PC-3 (cell line): ENCODE measurements at places on chromosomes 1 and 21. TPM values are rescaled to one million over a fixed set of nuclear protein-coding genes. Genes with fewer than 3 reads are reported as not detected.
A peak's percentile ranks its signal among the peaks of the same experiment; 100 is the strongest.

DNA sequence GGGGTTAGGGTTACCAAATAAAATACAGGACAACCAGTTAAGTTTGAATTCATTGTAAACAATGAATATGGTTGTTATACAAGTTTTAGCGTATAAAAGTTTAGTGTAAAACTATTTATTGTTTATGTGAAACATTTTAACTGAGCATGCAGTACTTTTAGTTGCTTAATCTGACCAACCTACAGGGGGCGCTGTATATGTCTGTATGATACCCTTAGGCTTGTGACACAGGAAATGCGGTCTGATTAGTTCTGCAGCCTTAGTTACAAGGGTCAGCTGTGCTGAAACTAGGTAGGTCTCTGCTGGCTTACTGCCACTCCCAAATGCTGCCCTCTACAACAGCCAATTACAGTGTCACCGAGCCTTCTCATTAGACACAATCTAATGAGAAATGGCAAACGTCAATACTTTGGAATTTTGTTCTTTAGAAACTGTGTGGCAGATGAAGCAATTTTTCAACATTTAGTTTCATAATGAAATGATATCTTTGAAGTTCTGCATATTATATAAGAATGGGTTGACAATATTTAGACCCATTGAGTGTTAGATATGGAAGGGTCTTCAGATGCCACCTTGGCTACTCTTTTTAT is 56.2 kb downstream of the NTNG1 start:
- DNase-seq: peak; percentile 49

The ACBD6 gene
- total RNA-seq: 43.3 and 69.6 TPM in 2 replicates

DNA sequence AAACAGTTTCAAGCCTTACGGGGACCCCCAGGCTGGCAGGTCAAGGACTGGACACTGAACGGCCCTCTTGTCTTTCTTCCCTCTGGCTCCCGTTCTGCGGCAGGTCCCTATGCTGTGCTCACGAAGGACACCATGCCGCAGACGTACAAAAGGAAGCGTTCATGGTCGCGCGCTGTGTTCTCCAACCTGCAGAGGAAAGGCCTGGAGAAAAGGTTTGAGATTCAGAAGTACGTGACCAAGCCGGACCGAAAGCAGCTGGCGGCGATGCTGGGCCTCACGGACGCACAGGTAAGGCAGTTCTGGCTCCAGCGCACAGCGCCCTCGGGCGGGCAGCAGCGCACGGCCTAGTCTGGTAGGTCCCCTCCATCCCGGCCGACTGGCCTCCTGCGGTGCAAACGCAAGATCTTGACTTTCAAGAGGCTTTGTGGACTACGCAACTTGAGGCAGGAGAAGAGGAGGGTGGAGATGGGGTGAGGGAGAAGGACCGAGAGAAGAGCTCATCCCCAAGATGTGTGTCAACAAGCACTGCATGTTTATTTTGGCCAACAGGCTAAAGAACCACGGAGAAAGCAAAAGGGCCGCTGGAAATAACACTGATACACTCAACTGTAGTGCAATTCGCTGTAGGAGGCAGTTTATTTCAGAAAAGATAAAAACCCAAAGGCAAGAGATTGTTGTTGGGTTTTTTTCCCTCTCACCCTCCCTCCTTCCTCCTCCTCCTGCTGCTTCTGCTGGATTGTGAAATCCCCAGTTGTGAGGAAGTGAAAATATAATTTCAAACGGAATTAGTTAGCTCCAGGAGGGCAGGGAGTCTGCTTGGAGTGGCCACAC is 3.0 kb downstream of the HLX start:
- no peak for DNase-seq

DNA sequence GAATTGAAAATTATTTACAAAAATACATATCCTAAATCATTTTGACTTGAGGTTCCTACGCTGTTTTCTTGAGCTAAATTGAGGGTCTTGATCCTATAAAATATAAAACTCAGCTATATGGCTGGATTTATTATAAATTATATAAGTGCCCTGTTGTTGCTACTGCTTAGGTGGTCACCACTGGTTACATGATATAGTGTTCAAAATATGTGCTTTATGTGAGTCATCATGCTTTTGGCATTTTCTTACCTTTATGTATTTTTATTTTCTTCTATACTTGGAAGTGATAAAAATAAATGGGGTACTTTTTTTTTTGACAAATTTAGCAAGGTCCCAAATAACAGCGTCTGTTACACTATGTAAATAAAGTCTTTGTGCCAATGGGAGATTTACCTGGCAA is 31.1 kb upstream of the PTPRC start:
- peak; percentile 61 for DNase-seq

DNA sequence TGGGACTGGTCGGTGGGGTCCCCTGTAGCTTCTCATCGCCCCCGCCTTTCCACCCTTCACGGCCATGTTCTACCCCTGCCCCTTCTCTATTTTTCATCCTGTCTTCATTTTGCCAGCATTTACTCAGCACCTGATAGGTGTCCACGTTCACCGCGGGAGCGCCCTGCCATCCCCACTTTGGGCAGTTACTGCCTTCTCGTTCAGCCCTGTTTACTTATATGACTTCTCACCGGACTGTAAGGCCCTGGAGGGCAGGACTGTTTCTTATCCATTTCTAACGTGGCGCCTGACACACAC is 380 bp downstream of the MFN2 start:
- no peak for DNase-seq

GRCh38 chr1:95058974-95059373 is 13.8 kb downstream of the ALG14 start:
- DNase-seq: no peak

The ERICH3 gene
- not detected in 2 replicates for total RNA-seq

DNA sequence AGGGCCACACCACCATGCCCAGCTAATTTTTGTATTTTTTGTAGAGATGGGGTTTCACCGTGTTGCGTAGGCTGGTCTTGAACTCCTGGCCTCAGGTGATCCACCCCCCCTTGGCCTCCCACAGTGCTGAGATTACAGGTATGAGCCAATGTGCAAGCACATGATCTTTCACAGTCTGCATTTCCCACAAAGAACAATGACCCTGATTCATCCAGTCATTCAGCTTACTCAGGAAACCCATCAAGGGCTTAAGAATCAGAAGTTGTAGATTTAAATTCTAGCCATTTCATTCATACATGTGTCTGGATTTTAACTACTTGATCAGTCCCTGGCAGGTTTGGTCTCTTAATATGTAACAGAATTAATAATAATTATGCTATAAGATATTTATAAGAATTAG is 2065.7 kb downstream of the MRPL39 start:
- DNase-seq: peak; percentile 19

The SZT2 gene
- 22.2 and 31.3 TPM in 2 replicates for total RNA-seq

- DNase-seq: no peak
These were observed 152.3 kb downstream of the FCRL5 start for GRCh38 chr1:157399984-157400382.

The PIGM gene
- total RNA-seq: 6.7 and 6.9 TPM in 2 replicates

The SPATC1L gene
- total RNA-seq: 41.7 and 49.5 TPM in 2 replicates
